ENCODE measurements at places on chromosomes 7 and 10. TPM values are rescaled to one million over a fixed set of nuclear protein-coding genes. Genes with fewer than 3 reads are reported as not detected.

GFRA1 gene
- total RNA-seq = 0.05 TPM

- H3K4me1 ChIP-seq = no peaks in the 10 kb centered on the region
- H3K27ac ChIP-seq = no peak overlapping the region
- no peaks in the 10 kb centered on the region for H3K36me3 ChIP-seq
- DNase-seq = no peak
- H3K4me3 ChIP-seq = no peak overlapping the region
- no peaks in the 10 kb centered on the region for H3K27me3 ChIP-seq
These were observed 118.6 kb downstream of the MDFIC start for GRCh38 chr7:115040495-115040894.

PAOX gene
- total RNA-seq = 16.1 TPM

DNA sequence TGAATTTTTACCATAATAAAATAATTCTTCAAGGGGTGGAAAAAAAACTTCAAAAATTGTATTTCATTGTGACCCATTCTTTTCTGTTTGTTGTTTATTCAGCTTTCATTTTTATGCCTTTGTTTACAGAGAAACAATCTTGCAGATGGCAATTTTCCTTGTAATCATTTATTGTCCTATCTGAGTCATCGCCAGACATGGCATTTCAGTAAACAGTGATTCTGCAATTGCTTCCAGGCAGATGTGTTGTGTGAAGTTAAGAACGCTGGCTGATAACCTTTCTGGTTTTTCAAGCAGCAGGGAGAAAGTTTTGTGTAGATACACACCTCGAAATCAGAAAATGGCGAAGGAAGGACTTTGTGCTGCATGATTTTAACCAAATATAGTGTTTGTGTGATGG is 80.7 kb upstream of the RPA3 start:
- no peaks in the 10 kb centered on the region for H3K27me3 ChIP-seq
- no peak for DNase-seq
- no peak overlapping the region for H3K27ac ChIP-seq
- no peak overlapping the region for H3K4me3 ChIP-seq

- H3K27me3 ChIP-seq = no peaks in the 10 kb centered on the region
- H3K27ac ChIP-seq = no peak overlapping the region
- H3K4me3 ChIP-seq = no peak overlapping the region
- H3K4me1 ChIP-seq = no peaks in the 10 kb centered on the region
- no peaks in the 10 kb centered on the region for H3K36me3 ChIP-seq
These were observed 198.6 kb upstream of the BMPER start for GRCh38 chr7:33706771-33707200.

DNA sequence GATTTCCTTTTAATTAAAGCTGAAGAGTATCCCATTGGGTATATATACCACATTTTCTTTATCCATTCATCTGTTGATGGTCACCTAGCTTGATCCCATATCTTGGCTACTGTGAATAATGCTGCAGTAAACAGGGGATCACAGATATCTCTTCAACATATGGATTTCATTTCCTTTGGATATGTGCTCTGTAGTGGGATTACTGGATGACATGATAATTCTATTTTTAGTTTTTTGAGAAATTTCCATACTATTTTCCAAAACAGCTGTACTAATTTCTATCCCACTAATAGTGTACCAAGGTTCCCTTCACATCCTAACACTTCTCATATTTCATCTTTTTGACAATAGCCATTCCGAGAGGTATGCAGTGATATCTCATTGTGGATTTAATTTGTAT is 48.8 kb upstream of the PRPS1L1 start:
- H3K36me3 ChIP-seq = no peaks in the 10 kb centered on the region
- no peak overlapping the region for H3K4me3 ChIP-seq
- H3K27ac ChIP-seq = no peak overlapping the region

GRCh38 chr7:132318352-132319318 is 257.6 kb downstream of the PLXNA4 start:
- no peak overlapping the region for H3K4me3 ChIP-seq
- no peaks in the 10 kb centered on the region for H3K36me3 ChIP-seq
- H3K27ac ChIP-seq = no peak overlapping the region
- H3K4me1 ChIP-seq = no peaks in the 10 kb centered on the region
- peak; percentile 9 for DNase-seq

Data from GM12878 (cell line).